ENCODE measurements at places on chromosomes 2 and 18. TPM values are rescaled to one million over a fixed set of nuclear protein-coding genes. Genes with fewer than 3 reads are reported as not detected.

NETO1 gene
- 0.09 TPM for total RNA-seq

PSMD1 gene
- total RNA-seq = 117 TPM

GRCh38 chr2:1308678-1309077, 104.6 kb upstream of the TPO start:
- no peak for DNase-seq

DNA sequence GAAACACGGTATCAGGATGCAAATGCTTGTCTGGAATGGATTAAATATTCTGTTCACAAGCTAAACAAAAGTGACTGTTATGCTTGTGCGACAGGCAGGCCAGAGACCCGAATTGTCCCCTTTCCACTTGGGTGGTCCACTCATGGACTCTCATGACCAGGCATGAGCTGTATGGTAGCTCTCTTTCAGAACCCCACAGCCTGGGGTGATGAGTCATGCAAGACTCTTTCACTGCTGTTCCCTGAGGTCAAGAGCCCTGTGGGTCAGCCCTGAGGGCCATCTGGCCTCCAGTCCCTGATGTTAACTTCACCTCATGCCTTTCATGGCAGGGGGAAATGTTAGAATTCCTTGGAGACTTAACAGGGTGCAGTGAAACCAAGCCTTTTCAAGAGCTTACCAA, 13.7 kb upstream of the SAP130 start:
- DNase-seq = no peak

DNA sequence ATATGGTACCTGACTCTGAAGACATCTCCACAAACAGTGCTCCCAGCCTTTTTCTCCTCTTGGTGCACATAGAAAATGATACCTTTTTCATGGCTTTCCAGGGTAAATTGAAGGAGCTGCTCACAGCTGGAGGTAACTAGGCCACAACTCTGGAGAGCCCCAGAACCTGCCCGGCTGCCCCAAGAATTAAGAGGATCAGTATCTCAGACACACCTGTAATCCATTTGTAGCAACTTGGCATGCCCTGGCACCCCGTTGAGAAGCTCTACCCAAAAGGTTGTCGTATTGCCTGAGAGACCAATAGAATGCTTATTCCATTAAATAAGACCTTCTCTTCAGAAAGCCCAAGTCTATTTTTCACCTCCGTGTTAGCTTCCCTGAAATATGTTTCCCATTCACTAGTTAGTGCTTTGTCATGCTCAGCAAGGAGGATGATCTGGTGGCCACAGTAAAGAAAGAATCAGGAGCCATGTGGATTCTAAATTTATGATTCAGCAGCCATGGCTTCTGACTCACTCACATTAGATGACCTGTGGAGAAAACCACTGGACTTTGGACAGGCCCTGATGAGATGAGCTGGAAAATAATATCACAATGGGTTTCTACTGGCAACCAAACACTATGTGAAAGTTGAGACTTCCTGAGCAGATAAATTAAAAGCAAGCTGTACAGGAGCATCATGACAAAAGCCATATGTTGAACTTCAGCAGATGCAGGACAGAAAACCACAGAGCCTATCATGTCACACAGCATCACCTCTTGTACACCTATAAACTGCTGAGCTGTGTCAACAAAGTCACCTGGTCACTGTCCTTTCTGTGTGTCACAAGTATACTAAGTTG, 253.3 kb upstream of the OSR1 start:
- DNase-seq = no peak

DNA sequence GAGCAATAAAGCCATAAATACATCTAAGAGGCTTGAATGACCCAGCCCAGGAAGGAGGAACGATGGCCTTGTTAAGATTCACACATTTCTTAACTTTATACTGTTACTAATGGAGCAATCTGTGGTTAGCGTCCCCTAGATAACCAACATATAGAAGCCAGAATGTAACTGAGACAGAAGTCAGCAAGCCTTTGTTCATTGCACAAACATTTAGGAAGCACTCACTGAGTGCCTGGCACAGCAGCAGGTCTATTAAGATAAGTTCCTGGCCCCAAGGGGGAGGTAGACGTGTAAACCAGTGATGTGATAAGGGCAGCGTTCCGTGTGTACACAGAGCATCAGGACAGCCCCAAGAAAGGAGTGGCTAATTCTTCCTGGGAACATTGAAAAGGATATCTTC, 63.6 kb upstream of the ATL2 start:
- DNase-seq = no peak

GRCh38 chr2:65715323-65715722, 282.9 kb upstream of the SPRED2 start:
- no peak for DNase-seq

GRCh38 chr2:143162123-143162837, 33.1 kb downstream of the ARHGAP15 start:
- DNase-seq = peak; percentile 9

GRCh38 chr2:201358684-201359083, 1.5 kb upstream of the FLACC1 start:
- no peak for DNase-seq

DNA sequence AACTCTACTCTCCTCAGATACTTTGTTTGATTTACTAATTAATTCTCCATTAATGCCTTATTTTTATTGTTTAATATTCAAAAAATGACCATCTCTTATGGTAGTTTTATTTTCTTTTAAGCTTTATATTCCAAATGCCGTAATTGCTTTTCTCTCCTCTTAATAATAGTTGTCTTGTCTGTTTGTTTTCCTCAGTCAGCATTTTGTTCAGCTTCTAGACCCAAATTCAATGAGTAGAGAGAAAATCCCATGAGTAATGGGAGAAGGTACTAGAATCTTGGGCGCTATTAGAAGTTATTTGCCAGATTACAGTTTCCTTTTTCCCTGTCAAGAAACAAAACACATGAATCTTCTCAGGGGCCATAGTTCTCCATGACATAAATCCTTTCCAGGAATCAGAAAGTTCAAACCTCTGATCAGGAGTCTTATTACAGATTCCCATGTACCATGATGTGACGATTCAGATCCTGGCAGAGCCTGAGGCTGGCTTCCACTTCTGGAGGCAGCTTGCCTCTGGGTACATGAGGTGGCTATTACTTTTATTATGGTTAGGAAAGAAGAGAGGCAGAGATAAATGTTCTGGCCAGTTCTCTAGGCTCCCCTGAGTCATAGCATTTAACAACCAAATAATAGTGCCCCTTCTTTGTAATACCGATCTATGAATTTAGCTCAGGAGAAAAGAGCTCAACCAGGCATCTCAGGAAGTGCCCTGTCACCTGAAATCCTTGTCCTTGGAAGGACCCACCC, 485.1 kb upstream of the SETBP1 start:
- no peak for DNase-seq

DNA sequence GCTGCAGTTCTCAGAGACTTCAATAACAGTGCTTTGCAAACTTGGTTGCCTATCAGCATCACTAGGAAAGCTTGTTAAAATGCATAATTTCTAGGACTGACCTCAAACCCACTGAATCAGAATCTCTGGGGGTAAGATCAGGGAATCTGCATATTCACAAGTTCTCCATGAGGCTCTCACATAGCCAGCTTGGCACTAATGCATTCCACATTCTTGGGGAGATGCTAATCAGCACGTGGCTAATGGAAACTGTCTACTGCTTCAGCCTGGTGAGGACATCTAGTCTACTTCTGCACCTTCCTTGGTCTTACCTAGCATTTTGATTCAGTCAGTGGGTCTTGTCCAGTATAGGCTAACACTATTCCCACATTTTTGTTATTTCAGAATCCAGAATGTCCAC, 56.3 kb downstream of the RBKS start:
- DNase-seq = no peak

GRCh38 chr18:45621061-45621511, 5.8 kb downstream of the SLC14A2 start:
- peak; percentile 19 for DNase-seq

- no peak for DNase-seq
Measured at GRCh38 chr2:33213244-33213643, 263.2 kb upstream of the RASGRP3 start.

- no peak for DNase-seq
Measured at GRCh38 chr2:209459359-209459758, 35.5 kb downstream of the MAP2 start.
